ENCODE measurements at places on chromosomes 13 and 19.

DNA sequence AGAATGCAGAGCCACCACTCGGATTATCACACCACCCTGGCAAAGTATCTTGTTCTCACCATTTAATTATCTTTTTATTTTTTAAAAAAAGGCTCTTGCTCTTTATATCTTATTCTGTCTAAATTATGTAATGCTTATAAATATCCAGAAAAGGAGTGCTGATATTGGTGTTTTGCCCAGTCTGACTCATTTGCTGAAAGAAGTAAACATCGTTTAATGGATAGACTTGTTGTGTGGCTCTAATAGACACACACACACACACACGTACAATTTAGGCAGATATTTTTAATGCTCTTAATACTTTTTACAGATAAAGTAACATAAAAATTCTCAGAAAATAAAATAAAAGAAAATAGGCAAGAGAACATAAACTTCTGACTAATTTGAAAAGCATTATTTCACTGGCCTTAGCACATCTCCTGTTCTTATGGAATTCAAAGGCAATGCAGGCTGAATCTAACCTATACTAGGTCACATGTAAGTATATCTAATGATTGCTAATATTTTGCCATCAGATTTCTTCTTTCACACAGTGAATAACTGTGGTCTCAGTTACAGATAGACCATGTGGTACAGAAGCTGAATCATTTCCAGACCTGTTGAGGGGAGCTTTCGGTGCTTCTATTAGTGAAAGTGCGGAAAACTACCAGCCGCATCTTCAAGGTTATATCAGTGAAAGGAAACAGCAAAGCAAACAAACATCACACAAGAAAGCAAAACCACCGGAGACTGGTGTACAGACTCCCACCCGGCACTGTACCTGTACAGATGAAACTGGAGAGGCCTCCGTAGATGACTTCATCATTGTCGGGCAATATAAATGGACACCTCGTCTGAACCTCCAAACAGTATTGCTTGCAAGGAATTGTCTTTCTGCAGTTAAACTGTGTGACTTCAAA, 642.1 kb upstream of the ARGLU1 start:
- DNase-seq = no peak

DNA sequence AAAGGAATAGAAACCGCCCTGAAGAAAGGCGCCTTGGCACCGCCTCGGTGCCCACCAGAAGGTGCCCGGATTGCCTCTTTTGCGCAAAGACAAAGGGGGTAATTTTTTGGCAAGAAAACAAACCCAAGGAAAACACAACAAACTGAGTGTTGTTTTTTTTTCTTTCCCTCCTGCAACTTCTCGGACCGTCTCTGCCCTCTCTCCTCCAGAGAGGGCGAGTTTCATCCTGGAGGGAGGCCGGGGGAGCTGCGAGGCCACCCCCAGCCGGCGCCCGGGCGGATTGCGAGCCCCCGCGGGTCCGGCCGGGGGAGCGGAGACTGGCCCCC, 2.3 kb downstream of the ZNF536 start:
- DNase-seq = no peak

- DNase-seq = no peak
Observed at GRCh38 chr13:31774186-31774750, 34.9 kb downstream of the RXFP2 start.

GRCh38 chr13:94936633-94937032, 224.3 kb upstream of the SOX21 start:
- DNase-seq = no peak

DNA sequence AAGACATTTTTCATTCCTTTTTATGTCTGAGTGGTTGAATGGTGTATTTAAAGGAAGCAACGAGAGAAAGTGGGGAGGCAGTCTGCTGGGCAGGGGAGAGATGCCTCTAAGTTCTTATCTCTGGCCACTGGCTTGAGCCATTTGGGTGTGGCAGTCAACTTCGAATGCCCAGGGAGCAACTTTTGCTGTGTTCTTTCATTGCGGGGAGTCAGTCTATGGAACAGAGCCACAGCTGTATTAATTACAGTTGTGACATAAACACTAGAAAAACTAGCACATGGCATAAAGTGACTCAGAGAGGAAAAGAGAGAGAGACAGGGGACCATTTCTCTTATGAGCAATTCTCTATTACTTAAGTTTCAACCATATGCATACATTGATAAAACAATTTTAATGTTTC, 40.4 kb upstream of the PDCD5 start:
- DNase-seq = no peak

DNA sequence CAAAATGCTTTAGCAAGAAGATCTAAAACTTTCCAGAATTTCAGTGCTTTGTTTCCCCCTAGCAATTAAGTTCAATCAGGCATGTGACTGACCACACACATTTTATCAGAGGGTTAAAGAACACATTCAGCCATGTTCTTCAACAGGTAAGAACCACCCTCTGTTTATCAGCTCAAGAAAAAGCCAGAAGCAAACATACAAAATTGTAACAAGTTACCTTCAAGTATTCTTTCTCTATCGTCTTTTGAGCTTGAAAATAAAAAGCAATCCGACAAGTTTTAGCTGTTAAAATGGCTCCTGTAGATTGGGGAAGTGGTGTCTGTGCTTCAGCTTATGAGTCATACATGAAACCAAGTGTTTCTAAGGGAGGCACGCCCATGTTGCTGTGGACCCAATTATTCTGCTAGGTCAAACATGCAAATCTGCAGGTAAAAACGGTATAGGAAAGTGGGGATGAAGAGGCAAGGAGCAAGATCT, at the start of gene ELF1:
Gene ELF1 (minus strand): TSS at position 306 of the 477 bp plus-strand sequence. CDS start 37,262 bp downstream, outside the sequence.
- DNase-seq = peak; percentile 41

- no peak for DNase-seq
Observed at GRCh38 chr13:44504116-44504515, 72.0 kb downstream of the TSC22D1 start.

GRCh38 chr19:17079710-17080439, 4.3 kb downstream of the MYO9B start:
- peak; percentile 85 for DNase-seq

GRCh38 chr13:61989978-61990377, 574.3 kb upstream of the PCDH20 start:
- DNase-seq = no peak

- no peak for DNase-seq
Observed at GRCh38 chr13:93771782-93772181, 545.2 kb downstream of the GPC6 start.

DNA sequence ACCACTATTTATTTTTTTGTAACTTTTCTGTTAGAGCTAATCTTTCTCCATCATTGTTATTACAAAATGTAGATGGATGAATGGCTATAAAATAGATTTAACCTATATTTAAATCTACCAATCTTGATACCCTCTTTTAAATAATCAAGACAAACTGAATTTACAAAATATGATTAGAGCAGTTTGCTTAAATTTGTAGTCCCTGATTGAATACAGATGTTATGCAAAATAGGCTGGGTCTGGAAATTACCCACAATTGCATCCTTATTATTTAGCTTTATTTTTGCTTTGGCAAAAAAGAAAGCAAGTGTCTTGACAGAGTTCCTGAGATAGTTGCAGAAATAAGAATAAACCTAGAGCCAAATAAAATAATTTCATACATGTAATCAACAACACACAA, 352.8 kb downstream of the KLF12 start:
- DNase-seq = no peak

DNA sequence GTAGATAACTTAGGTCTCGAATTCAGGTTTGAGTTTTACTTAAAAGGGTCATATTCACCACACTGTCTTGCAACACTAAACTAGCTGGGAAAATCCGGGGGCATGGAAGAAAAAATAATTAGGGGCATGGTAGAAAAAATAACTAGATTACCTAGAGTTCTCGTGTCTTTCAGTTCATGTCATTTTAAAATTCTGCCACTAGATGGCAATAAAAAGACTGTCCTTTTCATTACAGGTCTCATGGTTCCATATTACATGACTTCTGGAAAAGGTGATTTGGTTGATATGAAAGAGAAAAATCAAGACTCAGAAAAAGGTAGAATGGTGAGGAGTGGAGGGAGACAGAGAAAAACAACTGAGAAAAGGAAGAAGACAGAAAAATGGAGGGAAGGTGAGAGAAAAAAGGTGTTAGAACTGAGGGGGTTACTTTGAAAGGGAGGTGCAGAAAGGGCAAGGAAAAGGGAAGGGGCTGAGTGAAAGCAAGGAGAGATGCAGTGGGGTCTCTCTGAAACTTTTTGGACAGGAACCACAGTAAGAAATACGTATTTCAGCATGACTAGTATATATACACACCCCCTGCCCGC, 299.0 kb downstream of the KLF12 start:
- no peak for DNase-seq

DNA sequence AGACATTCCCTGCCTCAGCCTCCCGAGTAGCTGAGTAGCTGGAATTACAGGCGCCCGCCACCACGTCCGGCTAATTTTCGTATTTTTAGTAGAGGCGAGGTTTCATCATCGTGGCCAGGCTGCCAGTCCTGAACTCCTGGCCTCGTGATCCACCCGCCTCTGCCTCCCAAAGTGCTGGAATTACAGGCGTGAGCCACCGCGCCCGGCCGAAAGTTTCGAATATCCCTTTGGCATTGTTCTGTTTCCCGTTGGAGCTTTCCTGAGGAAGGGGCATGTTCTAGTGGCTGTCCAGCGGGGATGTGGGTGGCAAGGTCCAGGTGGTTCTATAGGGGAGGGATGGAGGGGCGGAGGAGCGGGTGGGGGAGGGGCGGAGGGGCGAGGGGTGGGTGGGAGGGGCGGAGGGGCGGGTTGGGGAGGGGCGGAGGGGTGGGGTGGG, 2.1 kb upstream of the BSG start:
- DNase-seq = no peak

GRCh38 chr19:42032431-42032830, 37.6 kb downstream of the GRIK5 start:
- DNase-seq = no peak

DNA sequence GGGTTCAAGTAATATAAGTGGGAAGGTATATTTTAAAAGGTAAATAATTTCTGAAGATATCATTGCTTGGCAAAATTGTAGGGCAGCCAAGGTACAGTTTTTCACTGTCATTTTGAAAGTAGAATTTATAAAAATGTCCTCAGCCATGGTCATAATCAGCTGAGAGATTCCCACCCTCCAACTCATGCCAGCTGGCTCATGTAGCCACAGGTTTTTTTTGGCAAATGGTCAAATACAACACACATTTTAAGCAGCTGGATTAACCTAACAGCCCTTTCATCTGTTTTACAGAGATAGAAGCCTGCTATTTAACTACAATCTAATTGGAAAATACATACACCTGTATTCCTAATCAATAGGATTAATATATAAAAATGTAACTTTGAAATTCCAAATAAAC, 619.2 kb upstream of the SGCG start:
- DNase-seq = no peak

DNA sequence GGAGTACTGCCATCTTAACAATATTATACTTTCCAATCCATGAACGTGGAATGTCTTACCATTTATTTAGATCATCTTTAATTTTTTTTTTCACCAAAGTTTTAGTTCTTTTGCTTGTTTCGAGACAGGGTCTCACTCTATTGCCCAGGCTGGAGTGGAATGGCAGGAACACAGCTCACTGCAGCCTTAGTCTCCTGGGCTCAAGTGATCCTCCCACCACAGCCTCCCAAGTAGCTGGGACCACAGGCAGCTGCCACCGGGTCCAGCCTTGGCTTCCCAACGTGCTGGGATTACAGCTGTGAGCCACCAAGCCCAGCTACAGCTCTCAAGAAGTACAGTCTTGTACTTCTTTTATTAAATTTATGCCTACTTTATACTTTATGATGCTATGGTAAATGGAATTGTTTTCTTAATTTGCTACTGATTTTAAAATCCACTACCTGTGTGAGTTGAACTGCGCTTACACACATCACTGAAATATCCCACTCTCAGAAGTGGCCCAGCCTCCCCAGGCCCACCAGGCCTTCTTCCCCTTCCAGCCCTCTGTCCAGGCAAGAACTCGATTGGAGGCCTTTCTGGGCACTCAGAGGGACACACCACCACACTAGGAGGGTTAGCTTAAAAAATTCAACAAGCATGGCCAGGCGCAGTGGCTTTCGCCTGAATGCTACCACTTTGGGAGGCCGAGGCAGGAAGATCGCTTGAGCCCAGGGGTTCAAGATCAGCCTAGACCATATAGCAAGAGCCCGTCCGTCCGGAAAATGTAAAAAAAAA, 1.0 kb upstream of the PGLS start:
- DNase-seq = no peak

DNA sequence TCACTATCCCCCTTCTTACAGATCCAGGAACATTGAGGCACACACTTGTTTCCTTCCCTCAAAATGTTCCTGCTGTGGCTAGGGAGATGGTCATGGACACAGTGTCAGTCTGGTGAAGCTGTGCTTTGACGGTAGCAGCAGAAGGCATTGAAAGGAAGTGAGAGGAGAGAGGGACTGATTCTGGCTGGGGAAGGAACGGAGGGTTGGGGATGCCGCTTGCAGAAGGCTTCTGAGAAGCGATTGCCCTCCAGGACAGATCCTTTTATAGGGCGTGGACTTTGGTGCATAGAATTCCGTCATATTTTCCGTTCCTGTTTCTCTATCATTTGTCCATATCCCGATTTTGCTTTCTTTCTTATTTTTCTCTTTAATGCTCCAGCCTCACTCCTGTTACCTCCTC, 14.1 kb upstream of the MYH14 start:
- no peak for DNase-seq

- no peak for DNase-seq
Observed at GRCh38 chr19:8641908-8642547, 11.6 kb downstream of the NFILZ start.

- no peak for DNase-seq
Observed at GRCh38 chr13:42603571-42603970, 29.6 kb downstream of the TNFSF11 start.

DNA sequence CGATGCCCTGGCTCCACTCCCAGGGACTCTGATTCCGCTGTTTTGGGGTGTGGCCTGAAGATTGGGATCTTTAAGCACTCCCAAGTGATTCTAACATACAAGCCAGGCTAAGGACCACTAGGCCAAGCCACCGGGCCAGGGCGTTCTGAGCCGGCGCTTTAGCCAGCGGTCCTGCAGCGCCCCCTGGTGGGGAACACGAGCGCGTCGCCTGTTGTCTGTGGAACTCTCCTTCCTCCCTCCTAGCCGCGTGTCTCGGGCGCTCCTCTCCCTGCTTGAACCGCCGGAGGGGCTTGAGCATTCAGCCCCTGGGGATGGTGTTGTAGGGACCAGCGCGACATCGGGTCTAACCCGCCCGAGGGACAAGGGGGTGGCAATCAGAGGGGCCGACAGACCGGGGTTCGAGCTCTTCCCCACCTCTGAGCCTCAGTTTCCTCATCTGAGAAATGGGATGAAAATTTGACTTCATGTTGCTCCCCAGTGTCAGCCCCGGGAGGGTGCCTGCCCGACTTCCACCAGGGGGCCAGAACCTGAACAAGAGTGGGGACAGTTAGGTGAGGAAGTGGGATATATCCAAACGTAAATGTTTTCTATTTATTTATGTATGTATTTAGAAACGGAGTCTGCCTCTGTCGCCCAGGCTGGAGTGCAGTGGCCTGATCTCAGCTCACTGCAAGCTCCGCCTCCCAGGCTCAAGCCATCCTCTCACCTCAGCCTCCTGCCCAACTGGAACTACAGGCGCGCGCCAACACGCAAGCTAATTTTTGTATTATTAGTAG, 18.0 kb upstream of the PNMA8B start:
- peak; percentile 87 for DNase-seq

DNA sequence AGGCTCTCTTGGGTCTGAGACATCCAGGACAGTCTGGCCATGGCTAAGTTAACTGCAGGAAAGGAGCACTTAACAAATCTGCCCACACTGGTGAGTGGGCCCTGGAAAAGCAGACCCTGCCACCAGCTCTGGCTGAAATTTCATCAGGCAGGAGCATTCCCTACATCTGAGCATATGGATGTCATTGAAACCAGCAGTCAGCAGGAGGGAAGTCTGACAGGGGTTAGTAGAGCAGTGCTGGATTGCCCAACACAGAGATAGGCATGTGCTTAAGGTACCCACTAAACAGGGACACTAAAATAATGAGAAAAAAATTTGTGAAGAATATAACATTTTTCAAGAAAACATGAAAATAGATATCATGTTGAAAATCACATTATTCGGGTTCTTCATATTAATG, 13.6 kb upstream of the ACOD1 start:
- no peak for DNase-seq

Data from activated T-cell treated with anti-CD3 and anti-CD28 coated beads, Interleukin-2, amount 50 U/mL, for 48 hours (primary cell).